ENCODE measurements at places on chromosomes 6 and 20.

DNA sequence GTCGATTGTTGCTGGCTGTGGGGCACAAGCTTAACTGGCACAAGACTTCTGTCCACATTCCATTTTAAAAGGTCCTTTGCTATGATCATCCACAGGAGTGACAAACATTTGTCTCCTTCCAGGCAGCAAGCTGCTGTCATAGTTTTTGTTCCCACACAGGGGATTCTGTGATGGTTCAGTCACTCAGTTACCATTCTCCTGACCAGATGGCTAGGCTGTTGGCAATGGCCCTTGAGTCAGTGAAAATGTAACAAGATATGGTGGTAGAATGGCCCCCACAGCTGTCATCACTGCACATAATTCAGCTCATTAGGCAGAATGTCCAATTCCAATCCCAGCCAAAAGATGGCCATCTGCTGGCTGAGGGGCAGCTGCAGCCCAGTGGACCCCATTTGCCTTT, 13.7 kb downstream of the BPIFA1 start:
- DNase-seq = no peak

DNA sequence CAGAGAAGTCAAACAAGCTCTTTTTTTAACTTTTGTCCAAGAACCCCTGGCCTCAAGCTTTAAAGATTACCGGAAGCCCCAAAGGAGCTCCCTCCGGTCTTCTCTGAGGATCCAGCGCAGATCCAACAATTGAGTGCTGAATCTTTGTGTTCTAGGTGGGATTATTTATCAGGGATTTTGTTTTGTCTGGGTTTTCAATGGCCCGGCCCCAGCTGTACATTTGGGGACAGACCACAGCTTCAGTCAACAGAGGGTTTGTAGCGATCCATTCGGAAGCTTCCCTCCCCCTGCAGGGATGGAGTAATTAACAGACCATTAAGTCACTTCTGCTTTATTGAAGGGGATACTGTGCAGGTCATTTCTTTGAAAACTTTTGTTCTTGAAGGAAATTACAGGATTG, 7.8 kb downstream of the OLIG3 start:
- DNase-seq = no peak

- DNase-seq = no peak
Measured at GRCh38 chr20:61686051-61686936, 379.4 kb downstream of the TAF4 start.

DNA sequence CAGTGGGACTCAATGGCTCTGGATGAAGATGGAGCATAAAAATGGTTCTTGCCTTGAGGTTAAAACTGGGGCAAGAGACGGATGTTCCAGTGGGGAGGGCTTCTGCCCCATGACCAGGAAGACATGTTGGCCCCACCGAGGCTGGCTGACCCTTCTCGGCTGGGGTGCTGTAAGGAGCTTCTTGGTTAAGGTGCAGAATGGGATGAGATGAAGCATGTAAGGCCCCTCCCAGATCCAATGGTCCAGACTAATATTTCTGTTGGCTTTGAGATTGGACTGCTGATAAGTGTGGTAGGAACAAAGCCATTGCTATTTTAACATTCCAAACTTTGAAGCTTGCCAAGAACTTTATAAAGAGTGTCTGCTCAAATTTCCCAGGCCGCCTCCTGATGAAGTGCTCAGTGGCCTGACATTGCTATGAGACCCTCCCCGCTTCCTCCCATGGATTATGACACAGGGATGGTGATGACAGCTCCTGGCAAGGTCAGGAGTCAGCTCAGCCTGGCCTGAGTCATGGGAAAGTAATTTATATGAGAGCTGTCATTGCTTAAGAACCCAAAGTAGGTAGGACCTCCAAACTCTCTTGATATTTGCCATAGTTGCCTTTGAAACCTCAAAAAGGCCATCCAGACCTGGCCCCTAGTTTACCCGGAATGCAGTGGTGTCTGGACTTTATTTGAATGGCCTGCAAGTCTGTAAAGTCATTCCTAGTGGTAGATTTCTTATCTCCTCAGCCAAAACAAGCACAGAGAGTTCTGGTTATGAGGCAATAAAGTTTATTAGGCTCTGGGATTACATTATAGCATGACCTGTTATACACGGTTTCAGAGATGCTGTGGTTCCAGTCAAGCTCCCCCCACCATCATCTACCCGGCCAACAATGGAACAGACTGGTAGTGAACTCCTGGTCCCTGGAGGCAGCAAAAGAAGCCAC, 55.2 kb downstream of the TGM2 start:
- DNase-seq = peak; percentile 84

GRCh38 chr20:41094353-41095055, 42.8 kb upstream of the PLCG1 start:
- DNase-seq = peak; percentile 21

- no peak for DNase-seq
Measured at GRCh38 chr6:125728739-125729138, 20.7 kb upstream of the HEY2 start.

- DNase-seq = no peak
Measured at GRCh38 chr6:159102373-159103160, 57.8 kb upstream of the TAGAP start.

DNA sequence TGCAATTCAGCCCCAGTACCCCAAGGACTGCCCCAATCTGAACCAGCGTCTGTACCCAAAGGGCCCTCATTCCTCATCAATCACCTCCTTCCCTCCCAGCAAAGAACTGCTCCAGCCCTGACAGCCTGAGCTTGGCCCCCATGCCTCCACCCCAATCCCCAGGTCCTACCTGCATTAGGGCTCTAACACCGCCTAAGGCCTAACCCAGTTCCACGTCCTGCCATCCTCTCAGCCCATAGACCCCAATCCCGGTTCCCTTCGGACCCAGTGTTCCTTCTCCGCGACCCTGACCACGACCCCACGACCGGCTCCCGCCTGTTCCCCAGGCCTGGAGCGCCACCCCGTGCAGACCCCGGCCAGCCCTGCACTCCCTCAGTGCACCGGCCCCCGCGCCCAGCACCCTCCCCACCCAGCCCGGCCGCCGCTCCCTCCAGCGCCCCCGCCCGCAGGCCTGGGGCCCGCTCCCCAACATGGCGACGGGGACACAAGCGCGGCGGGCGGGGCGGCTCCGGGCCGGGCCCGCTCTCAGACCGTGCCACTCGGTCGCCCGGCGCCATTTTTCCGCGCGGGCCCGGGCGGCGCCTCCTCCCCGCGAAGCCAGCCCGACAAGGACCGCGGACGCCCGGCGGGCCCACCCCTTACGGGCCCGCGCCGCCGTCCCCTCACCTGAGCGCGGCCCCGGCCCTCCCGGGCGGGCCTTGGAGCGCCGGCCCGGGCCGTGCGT, 483 bp downstream of the NCOA6 start:
- DNase-seq = peak; percentile 92

- DNase-seq = no peak
Measured at GRCh38 chr6:27889275-27889627, 22.9 kb downstream of the OR2B2 start.

- DNase-seq = no peak
Measured at GRCh38 chr6:81265106-81265505, 487.4 kb downstream of the TENT5A start.

DNA sequence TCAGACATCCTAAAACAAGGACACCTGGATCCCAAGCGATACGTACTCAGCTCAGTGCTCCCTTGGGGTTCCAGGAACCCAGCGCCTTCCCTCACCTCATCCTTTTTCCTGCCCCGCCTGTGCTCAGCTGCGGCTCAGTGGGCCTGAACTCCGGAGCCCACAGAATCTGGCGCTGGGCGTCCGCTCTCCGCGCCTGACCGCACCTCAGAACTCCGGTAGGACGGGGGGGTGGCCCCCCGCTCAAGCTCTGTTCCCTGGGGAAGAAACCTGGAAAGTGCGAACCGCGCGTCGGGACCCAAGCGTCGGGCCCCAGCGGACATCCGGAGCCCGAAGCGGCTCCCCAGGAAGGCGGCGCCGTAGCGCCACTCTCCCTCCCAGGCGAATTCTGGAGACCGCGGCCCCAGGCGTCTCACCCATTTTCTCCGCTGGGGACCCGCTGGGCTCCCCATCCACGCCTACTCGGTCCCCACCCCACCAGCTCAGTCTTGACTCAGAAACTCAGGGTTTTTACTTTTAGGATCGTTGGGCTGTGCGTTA, 336 bp upstream of the LY6G5C start:
- peak; percentile 72 for DNase-seq

DNA sequence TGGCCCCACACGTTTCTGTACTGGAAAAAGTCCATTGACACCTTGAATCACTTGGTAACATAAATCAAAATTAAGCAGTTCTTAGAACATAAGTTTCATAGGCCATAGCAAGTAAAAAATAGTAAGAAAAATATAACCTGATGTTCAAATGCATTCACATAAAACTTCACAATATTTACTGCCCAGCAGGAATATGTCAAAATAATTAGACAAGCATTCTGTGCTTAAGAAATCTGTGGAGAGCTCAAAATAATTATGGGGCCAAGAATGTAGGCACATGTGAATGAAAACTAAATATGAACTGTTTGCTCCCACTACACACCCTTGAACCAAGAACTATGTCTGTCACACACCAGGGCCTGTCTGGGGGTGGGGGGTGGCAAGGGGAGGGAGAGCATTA, 70.8 kb downstream of the IPCEF1 start:
- DNase-seq = no peak

DNA sequence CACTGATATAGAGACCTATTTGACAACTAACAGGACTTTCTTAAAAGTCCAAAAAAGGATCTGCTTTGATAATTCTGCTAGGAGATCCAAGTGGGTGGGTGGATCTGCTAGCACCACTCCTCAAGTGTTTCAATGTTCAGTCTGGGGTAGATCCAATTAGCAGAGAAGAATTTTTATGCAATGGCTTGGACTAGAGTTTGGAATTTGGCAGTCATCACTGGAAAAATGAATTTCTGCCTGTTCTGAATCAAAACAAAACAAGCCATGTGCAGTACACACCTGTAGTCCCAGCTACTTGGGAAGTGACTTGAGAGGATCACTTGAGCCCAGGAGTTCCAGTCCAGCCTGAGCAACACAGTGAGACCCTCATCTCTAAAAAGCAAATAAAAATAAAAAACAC, 12.6 kb upstream of the GNMT start:
- no peak for DNase-seq

- DNase-seq = no peak
Measured at GRCh38 chr6:90467546-90467945, 119.3 kb downstream of the MAP3K7 start.

DNA sequence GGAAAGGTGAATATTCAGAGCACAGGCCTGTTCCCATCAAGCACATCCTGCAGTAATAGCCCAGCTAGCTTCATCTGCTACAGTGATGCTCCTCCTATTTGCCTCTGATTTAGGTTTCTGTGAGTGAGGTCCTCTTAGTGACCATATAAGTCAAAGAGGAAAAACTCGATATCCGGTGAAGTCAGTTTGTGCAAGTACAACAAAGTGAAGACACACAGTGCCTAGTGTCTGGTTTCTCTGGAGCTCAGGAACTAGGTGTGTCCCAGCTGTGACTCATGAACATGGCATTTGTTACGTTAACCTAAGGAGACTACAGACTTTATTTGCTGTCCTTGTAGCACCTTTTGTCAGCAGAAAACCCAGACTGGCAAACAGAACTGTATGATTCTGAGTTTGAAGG, 33.9 kb downstream of the EDN1 start:
- DNase-seq = no peak

GRCh38 chr6:91352878-91353277, 766.0 kb upstream of the MAP3K7 start:
- no peak for DNase-seq

DNA sequence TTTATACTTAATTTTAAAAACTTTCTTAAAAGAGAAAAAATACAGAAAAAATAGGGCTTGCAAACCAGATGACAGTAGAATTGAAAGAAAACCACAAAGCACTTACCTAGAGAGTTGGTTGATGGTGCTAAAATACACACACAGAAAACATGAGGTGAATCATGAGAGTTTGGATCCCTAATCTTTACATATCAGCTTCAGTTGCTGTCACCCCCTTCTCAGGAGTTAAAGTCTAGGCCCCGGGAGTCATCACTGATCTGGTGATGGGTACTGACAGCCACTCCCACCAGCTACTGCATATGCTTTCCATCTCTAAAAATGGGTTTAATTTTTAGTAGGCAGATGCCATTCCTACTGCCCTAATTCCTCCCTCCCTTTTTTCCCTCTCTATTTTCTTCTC, 16.7 kb downstream of the TSBP1 start:
- no peak for DNase-seq

DNA sequence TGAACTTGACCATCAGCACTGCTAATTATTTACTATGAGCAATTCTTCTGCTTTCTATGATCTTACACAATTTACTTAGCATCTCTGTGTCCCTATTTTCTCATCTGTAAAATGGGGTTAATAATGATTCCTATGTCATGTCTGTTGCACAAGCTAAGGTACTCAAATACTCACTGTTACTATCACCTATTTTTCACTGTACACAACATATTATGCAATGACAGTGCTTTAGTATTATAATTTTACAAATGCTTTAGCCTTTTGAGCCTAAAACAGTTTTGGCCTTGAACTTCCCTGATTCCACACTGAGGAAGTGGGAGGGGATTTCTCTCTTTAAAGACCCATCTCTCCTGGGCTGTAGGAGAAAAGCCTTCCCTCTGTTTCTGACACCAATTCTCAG, 36.9 kb upstream of the THEMIS start:
- DNase-seq = no peak

- DNase-seq = no peak
Measured at GRCh38 chr6:51684603-51685002, 402.8 kb downstream of the PKHD1 start.

- no peak for DNase-seq
Measured at GRCh38 chr6:52881662-52881995, 27.9 kb downstream of the GSTA3 start.

- no peak for DNase-seq
Measured at GRCh38 chr20:13101706-13102105, 92.9 kb downstream of the SPTLC3 start.

- DNase-seq = no peak
Measured at GRCh38 chr6:155227046-155227445, 36.8 kb upstream of the CLDN20 start.

GRCh38 chr6:7254980-7255835, 57.8 kb downstream of the SSR1 start:
- peak; percentile 82 for DNase-seq

GRCh38 chr6:23180504-23181293, 611.3 kb downstream of the HDGFL1 start:
- DNase-seq = no peak

DNA sequence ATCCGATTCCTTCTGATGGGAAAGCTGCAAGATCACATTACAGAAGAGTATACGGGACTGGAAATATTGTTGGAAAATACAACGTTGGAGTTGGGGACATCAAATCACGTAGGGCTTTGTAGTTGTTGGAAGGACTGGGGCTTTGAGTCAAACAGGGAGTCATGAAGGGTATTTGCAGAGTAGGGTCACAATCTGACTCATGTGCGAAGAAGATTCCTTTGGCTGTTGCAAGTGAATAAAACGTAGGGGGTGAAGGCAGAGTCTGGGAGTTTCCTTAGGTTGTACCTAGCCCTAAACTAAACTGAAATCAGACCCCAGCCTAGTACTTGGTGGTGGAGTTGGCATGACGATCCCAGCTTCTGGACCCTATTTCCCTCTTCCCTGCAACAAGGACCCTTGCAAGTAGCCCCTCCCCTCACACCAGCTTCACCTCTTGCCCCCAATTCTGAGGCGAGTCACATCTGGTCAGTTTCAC, 32.3 kb downstream of the SNX5 start:
- DNase-seq = no peak

Data from suppressor macrophage treated with lipopolysaccharide for 1 hour (primary cell).